ENCODE measurements at places on chromosomes 2 and 18. TPM values are rescaled to one million over a fixed set of nuclear protein-coding genes. Genes with fewer than 3 reads are reported as not detected.

- no peak for DNase-seq
These were observed 157.9 kb upstream of the TTC39C start for GRCh38 chr18:23856466-23857163.

GRCh38 chr2:4656326-4656725, 953.0 kb downstream of the DCDC2C start:
- DNase-seq = no peak

DNA sequence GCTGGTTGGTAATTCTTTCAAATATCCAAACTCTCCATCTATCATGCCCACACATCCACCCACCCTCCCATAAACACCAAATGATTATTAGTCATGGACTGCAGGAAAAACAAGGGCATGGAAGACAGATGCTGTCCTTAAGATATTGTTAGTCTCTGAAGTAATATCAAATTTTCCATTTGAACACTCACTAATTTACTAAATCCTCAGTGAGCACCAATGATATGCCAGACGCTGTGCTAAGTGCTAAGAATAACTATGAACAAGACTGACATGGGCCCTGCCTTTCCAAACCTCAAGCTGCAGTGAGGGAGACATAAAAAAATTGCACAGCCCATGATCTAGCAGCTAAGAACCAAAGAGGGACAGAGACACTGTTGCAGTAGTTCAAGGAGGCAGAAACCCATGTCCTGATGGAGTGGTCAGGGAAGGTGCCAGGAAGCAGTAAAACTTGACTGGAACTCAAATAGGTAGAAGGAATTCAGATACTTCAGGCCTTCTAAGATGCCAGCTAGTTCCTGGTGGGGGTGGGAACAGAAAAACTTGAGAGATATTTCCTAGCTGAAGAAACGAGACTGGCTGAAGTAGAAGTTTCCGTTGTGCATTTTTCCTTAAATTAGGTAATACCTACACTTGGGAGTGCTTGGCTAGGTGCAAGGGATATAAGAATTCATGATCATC, 182.1 kb downstream of the OSR1 start:
- no peak for DNase-seq

DNA sequence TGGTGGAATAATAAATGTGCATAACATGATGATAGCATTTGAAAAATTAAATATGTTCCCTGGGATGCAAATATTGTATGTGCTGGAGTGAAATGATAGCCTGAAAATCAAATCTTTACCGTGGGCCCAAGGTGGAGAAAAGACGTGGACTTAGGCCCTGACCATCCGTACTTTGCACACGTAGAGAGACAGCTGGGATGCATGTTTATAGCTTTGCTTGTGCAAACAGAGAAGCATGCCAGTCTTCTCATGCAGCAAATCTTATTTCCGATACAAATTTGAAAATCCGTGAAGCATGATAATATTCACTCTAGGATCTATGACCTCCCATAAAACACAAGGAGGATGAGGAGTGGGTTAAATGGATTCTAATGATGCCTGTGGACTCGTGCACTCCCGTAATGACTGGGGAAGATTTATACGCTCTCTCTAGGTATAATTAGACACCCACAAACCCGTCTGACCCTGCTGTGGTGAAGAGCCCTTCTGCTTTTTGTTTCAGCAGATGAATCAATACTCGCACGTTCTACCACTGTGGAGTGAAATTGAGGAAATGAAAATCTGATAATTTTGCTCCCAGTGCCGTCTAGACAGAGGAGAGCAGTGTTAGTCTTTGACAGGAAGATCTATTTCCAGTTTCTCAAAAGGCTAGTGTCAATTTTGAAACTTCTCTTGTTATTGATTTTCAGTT, 810.3 kb upstream of the SALL3 start:
- DNase-seq = no peak

DNA sequence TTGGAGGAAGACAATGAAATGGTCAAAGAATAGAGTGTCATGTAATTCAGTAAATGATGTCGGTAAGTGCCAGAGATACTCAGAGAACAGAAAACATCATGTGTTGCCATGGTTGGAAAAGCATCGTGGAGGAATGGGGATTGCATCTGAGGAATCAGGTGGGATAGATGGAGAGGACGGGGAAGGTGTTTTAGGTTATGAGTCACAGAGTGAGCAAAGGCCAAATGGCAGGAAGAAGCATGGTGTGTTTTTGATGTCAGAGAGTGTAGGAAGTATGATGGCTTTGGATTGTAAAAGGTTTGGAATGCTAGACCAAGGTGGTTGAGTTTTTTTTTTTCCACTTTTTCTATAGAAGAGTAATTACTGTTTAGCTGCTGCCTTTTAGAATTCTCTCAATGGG, 27.5 kb upstream of the CD28 start:
- no peak for DNase-seq

SH3RF3 gene
- total RNA-seq = 0.08 TPM

SMYD1 gene
- not detected for total RNA-seq

Data from activated CD4-positive, alpha-beta T cell treated with anti-CD3 and anti-CD28 coated beads, Interleukin-2, amount 10 ng/mL, durations not matched to agents 7 days and 5 days (primary cell).